ENCODE measurements at places on chromosomes 4 and X.
A peak's percentile ranks its signal among the peaks of the same experiment; 100 is the strongest.

DNA sequence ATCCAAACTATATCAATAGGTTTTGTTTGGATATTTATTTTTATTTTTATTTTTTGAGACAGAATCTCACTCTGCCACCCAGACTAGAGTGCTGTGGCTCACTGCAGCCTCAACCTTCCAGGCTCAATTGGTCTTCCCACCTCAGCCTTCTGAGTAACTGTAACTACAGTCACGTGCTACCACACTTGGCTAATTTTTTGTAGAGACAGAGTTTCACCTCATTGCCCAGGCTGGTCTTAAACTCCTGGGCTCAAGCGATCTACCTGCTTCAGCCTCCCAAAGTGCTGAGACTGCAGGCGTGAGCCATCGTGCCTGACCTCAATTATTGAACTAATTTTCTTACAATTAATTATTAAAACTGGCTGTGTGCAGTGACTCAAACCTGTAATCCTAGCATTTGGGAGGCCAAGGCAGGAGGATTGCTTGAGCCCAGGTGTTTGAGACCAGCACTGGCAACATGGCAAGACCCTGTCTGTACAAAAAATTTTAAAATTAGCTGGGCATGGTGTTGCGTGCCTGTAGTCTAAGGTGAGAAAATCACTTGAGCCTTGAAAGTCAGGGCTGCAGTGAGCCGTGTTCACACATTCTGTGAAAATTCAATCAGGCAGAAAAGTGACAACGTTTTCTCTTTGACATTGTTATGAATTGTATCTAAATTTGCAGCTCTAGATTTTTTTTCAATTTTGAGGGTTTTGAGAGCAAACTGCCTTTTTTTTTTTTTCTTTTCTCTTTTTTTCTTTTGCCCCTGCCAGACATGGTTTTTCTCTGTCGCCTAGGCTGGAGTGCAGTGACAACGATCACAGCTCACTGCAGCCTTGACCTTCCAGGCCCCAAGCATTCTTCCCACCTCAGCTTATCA, 66.0 kb downstream of the UBE2K start:
- DNase-seq: no peak

DNA sequence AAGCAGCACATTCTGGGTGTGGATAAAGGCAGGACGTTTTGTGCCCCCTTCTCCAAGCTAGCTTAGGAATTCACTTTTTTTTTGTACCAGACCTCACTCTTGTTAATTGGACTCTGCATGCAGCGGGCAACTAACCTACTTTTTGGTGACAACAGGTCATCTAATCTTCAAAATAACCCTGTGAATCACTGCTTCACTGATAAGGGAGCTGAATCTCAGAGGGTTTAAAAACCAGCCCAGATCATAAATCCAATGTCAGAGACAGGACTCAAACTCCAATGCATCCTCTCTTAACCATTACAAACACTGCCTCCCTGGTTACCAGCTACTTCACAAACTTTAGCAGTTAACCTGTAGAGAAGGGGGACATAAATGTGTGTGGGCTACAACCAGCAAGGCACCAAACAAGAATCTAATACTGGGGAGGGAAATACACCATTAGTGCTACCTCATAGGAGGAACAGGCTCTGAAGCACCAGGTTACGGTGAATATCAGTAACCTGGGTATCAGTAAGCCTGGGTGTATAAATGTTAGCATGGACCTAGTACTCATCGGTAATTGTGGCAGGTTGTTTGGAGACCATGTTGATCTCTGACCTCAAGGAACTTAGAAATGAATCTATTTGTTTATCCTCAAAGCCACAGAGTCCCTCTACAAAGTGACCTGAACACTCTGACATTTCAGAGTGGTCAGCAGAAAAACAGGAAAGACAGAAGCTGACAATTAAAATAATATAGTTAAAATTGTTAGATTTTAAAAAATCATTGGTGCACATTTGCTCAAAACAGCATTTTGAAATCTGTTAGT, 2.6 kb downstream of the TIFA start:
- DNase-seq: no peak

- DNase-seq: no peak
Observed at GRCh38 chr4:42398871-42399331, 1.6 kb downstream of the SHISA3 start.

DNA sequence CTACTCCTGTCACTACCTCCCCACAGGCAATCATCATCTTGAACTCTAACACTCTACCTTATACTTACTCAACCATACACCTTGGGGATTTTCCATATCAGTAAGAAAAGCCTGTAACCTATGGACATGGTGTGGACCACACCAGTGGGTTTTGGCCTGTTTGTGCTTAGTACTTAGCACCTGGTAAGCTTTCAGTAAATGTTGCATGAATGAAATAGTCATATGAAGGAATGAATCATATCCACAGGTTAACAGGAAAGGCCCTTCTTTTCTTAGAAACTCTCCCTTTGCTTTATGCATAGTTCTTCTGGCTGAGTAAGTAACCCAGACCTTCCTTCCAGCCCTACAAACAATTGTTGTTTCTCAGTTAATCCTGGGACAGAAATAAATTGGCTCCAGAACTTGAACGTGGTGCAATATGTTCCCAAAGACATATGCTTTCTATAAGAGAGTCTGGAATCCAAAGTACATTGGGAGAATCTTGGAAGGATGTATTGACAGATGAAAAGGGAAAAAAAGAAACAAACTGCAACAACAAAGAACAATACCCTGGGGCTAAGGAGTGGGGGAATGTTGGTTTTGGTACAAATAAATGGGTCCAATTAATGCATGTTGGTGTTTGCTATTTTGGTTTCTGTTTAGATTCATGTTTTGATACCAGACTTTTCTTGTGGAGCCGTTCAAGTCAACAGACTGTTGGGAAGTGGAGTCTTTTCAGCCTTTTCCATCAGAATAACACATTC, 27.8 kb downstream of the RASL11B start:
- no peak for DNase-seq

DNA sequence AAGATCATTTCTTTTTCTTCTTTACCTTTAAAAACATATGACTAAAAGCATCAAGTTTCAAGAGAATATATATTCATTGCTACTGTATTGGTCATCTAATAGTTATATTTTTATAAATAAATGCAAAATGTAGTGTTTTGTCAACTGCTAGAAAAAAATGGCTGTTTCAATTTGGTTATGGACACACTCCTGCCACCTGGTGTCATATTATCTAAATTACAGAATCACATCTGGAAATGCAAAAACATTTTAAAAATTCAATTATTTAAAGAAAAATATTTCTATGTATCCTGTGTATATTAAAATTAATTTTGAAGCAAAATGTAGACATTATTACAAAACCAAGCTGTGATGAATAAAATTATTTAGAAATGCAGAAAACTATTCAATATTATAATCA, 329.4 kb upstream of the PCDH18 start:
- peak; percentile 62 for DNase-seq

- DNase-seq: peak; percentile 76
Observed at GRCh38 chr4:25861951-25862410, 807 bp downstream of the SEL1L3 start.

GRCh38 chr4:102503301-102503746, 2.2 kb downstream of the NFKB1 start:
- DNase-seq: peak; percentile 57

- peak; percentile 28 for DNase-seq
Observed at GRCh38 chr4:144831971-144832370, 186.0 kb downstream of the HHIP start.

DNA sequence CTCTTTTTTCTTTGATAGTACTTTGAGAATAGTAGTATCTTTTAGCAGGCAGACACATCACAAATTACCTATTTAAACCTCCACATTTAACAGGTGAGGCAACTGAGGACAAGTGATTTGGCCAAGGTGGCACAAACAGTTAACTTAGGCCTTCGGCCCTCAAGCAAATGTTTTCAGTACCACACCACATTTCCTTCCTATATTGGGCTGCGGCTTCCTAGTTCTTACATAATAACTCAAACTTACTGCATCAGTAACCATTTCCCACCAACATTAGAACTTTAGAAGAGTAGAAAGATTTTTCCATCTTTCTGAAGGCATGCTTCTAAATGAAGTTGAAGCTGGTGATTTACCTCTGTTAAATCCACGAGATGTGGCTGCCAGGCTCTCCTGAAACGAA, 63.2 kb upstream of the SLC4A4 start:
- no peak for DNase-seq

DNA sequence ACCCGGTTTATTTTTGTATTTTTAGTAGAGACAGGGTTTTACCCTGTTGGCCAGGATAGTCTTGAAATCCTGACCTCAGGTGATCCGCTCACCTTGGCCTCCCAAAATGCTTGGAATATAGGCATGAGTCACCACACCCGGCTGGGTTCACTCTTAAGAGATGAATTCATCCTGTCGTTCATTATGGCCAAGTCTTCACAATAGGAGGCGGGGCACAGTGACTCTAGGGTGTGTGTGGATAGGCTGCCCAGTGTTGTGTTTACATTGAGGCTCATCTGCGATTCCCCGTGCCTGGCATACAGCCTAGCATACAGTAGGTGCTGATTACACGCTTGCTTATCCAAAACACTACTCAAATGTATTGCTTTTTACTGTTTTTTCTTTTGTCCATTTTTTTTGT, 41.3 kb upstream of the IGFBP7 start:
- no peak for DNase-seq

- peak; percentile 69 for DNase-seq
Observed at GRCh38 chr4:65083076-65083475, 587.2 kb downstream of the EPHA5 start.

DNA sequence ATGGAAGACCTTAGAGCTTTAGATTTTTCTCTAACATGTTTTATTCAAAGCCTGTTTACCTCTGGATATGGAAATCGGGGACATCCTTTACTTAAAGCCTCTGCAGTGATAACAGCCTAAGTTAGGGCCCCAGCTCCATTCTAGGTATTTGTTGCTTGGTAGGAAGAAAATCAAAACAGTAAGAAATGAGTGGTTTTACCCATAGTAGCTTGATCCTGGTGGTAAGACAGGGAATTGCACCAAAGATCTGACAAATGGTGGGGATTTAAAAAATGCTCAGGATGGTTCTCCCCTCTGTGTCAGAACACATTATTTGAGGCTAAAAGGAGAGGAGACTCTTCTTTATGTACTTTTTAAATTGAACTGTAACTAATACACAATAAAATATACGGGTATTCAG, 52.4 kb downstream of the AFF2 start:
- peak; percentile 16 for DNase-seq

GRCh38 chr4:29983890-29984289, 736.3 kb upstream of the PCDH7 start:
- DNase-seq: peak; percentile 8
